ENCODE measurements at places on chromosomes 11 and 22.
A peak's percentile ranks its signal among the peaks of the same experiment; 100 is the strongest.

DNA sequence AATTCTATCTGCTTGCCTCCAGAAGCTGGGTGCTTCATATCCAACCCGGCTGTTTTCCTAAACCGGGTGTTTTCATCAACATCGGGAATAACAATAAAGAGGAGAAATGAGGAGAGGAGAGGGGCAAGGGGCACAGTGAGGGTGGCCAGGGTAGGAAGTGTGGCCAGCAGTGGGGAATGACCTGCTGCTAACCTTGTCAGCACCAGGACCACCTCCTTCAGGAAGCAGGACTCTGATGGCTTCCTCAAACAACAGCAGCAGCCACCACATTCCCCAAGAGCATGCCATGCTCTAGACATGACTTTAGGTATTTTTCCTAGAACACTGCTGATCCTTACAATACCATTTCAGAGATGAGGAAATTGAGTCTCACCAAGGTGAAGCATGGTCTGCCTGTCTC lies 52.4 kb downstream of the TPBGL start:
- no peak for DNase-seq
- peak overlapping the region; percentile 85 for H3K27ac ChIP-seq
- H3K4me3 ChIP-seq: no peak overlapping the region
- H3K4me1 ChIP-seq: peaks cover 34% of the 10 kb centered on the region

GRCh38 chr11:73107597-73107996 lies 34.5 kb downstream of the FCHSD2 start:
- H3K4me1 ChIP-seq: peaks cover 15% of the 10 kb centered on the region
- H3K4me3 ChIP-seq: no peak overlapping the region
- H3K27me3 ChIP-seq: no peaks in the 10 kb centered on the region
- peak overlapping the region; percentile 49 for H3K27ac ChIP-seq
- peaks cover 15% of the 10 kb centered on the region for H3K36me3 ChIP-seq

DNA sequence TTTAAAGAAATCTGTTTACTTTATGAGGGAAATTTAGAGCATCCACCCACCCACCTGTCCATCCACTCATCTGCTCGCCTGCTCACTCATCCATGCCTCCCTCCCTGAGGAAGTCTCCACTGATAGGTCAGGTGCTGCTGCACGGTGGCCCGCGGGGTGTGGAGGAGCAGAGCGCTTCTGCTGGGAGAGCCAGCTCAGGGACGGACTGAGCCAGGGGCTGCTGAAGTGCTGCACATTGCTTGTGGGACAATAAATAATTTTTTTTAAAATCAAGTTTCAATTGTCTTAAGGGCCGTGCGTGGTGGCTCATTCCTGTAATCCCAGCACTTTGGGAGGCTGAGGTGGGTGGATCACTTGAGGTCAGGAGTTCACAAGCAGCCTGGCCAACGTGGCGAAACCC lies 148.9 kb downstream of the TBC1D22A start:
- no peak overlapping the region for H3K4me3 ChIP-seq
- H3K27ac ChIP-seq: no peak overlapping the region
- peaks cover 69% of the 10 kb centered on the region for H3K36me3 ChIP-seq
- H3K4me1 ChIP-seq: peaks cover 4% of the 10 kb centered on the region
- DNase-seq: no peak

GRCh38 chr22:48507595-48508350 lies 1319.9 kb downstream of the BRD1 start:
- H3K4me3 ChIP-seq: no peak overlapping the region
- H3K27me3 ChIP-seq: no peaks in the 10 kb centered on the region
- no peaks in the 10 kb centered on the region for H3K36me3 ChIP-seq
- no peak overlapping the region for H3K27ac ChIP-seq
- H3K4me1 ChIP-seq: no peaks in the 10 kb centered on the region
- no peak for DNase-seq

- no peak for DNase-seq
- H3K4me1 ChIP-seq: no peaks in the 10 kb centered on the region
- peaks cover 8% of the 10 kb centered on the region for H3K27me3 ChIP-seq
- H3K4me3 ChIP-seq: no peak overlapping the region
These were observed 40.9 kb upstream of the MYEOV start for GRCh38 chr11:69253028-69253427.

GRCh38 chr11:64998690-64999431 lies 2.1 kb upstream of the BATF2 start:
- H3K4me3 ChIP-seq: no peak overlapping the region
- H3K4me1 ChIP-seq: peaks cover 11% of the 10 kb centered on the region
- peaks cover 16% of the 10 kb centered on the region for H3K27me3 ChIP-seq
- no peaks in the 10 kb centered on the region for H3K36me3 ChIP-seq

- H3K4me1 ChIP-seq: no peaks in the 10 kb centered on the region
- H3K27ac ChIP-seq: no peak overlapping the region
- no peak overlapping the region for H3K4me3 ChIP-seq
- no peak for DNase-seq
- H3K36me3 ChIP-seq: no peaks in the 10 kb centered on the region
- H3K27me3 ChIP-seq: no peaks in the 10 kb centered on the region
These were observed 7.7 kb upstream of the DGAT2 start for GRCh38 chr11:75760710-75761493.

DNA sequence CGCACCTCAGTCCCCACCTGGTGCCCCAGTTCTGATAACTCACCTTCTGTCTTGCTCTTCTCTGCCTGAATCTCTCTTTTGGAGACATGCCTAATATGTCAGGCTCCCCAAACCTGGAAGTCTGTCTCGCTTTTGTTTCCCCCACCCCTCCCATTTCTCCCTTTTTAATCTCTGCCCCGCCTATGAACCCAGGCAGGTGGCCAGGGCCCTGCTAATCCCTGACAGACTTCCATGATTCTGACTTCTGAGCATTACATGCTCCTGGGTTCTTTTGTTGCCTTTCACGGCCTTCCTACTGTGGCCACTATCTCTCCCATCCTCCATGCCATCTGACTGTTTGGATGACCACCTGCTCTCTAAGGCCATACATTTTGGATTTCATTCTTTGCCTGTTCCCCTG lies 1120.9 kb upstream of the CCDC90B start:
- no peaks in the 10 kb centered on the region for H3K27me3 ChIP-seq
- H3K27ac ChIP-seq: no peak overlapping the region
- no peak overlapping the region for H3K4me3 ChIP-seq
- H3K36me3 ChIP-seq: no peaks in the 10 kb centered on the region

DNA sequence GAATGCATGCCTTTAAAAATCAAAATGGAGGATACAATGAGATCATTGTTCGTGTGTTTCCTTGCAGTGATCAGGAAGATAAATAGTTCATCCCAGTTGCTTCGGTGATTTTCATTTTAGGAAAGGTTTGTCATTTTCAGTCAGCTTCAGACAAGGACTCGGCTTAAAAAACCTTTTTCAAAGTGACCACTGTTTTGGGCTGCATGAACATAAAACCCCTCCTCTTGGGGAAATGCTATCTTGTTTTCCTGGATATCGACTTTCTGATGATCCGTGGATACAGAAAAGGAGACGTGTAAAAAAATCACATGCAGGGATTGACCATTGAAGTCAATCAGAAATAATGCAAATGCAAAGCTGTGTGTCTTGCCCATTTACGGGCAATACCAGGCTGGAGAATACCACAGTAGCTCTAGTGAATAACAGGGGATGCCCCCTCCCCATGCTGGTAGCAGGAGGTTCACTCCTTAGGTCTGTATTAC lies 146.8 kb downstream of the MAML2 start:
- H3K27me3 ChIP-seq: no peaks in the 10 kb centered on the region
- no peak overlapping the region for H3K27ac ChIP-seq
- no peak for DNase-seq
- H3K4me1 ChIP-seq: peaks cover 90% of the 10 kb centered on the region

DNA sequence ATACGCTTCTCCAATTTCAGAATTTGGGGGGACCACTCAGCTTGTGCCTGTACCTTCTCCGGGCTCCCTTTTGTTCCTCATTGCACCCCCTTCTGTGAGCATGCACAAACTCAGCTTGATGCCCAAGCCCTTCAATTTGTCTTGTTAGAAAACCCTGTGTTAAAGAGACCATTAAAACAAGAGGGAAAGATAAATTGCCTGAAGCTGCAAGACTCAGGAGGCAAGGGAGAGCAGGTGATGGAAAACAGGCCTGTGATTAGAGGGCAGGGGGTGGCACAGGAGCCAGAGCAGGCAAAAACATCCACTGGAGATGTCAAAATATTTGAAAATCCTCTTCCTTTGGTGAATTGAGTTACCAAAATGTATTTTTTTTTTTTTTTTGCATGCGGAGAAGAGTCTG lies 121.7 kb downstream of the MIAT start:
- no peak overlapping the region for H3K4me3 ChIP-seq
- H3K36me3 ChIP-seq: peaks cover 42% of the 10 kb centered on the region
- H3K27ac ChIP-seq: peak overlapping the region; percentile 22
- H3K4me1 ChIP-seq: no peaks in the 10 kb centered on the region

- peaks cover 91% of the 10 kb centered on the region for H3K27me3 ChIP-seq
- H3K4me1 ChIP-seq: peaks cover 3% of the 10 kb centered on the region
- H3K36me3 ChIP-seq: no peaks in the 10 kb centered on the region
- no peak overlapping the region for H3K4me3 ChIP-seq
These were observed 67.5 kb downstream of the PRR5L start for GRCh38 chr11:36363361-36364268.

GRCh38 chr11:64765851-64766665 lies 6.3 kb upstream of the PYGM start:
- H3K27me3 ChIP-seq: no peaks in the 10 kb centered on the region
- peak overlapping the region; percentile 82 for H3K4me3 ChIP-seq
- H3K4me1 ChIP-seq: peaks cover 98% of the 10 kb centered on the region
- peaks cover 43% of the 10 kb centered on the region for H3K36me3 ChIP-seq
- peak; percentile 26 for DNase-seq

- H3K27ac ChIP-seq: peak overlapping the region; percentile 90
- H3K27me3 ChIP-seq: no peaks in the 10 kb centered on the region
- DNase-seq: no peak
- H3K36me3 ChIP-seq: peaks cover 8% of the 10 kb centered on the region
These were observed 94.8 kb upstream of the APOA1 start for GRCh38 chr11:116932181-116932580.

DNA sequence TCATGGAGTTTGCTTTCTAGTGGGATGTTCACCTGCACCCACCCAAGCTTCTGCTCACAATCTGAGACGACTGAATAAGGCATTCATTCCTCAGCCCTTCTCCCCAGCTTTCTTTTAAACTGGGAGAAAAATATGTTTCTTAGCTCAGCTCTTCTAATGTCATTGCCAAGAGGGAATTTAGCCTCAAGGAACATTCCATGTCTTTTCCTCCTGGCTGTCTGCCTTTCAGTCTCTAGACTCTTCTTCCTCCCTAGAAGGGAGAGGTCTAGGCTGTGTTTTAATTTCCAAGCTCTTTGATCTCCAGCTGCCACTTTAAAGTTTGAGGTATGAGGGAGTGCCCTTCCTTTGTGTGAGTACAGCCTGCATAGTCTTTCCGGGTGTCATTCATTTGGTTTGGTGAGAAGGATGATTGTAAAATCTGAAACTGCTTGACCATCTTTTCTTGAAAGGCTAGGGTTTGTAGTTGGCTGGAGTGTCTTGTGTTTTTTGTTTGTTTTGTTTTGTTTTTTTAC lies 11.7 kb upstream of the HTATIP2 start:
- H3K4me3 ChIP-seq: no peak overlapping the region
- H3K27me3 ChIP-seq: no peaks in the 10 kb centered on the region
- no peaks in the 10 kb centered on the region for H3K36me3 ChIP-seq
- no peak overlapping the region for H3K27ac ChIP-seq

- no peak for DNase-seq
- no peaks in the 10 kb centered on the region for H3K36me3 ChIP-seq
- H3K4me3 ChIP-seq: peak overlapping the region; percentile 44
- H3K27me3 ChIP-seq: no peaks in the 10 kb centered on the region
These were observed 15.7 kb upstream of the IL10RA start for GRCh38 chr11:117970400-117971024.

DNA sequence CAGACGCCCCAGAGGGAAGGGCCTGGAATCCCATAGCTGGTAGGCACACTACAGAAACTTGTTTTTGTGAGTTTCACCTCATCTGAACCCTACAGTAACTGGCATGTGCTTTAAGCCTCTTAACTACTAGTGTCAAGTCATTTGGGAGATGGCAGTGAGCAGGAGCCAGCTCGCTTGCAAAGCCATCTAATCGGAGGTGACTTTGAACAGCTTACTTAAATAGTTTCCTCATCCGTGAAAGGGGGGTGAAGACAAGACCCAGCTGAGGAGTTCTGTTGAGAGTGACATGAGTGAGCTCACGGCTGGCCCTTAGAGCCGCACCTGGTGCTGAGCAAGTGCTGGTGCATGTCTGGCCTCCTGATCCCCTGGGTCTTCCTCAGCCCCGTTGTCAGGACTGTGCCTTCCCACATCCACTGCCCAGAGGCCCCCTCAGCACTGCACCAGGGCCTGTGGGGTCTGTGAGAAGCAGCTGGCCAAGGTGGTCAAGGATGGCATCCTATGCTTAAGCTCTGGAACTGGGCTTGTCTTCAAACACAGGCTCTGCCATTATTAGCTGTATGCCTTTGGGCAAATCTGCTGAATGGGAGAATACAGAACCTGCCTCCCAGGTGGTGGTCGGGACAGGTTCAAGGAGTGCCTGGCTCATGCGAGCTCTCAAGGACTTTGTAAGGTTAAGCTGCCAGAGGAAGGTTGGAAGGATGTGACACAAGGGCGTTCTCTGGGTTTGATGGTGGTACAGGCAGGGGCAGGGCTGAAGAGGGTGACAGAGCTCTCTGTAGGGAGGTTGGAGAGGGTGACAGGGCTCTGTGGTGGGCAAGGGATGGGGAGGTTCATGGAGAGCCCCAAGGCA lies 27.3 kb downstream of the INCENP start:
- H3K27me3 ChIP-seq: no peaks in the 10 kb centered on the region
- DNase-seq: no peak
- no peak overlapping the region for H3K4me3 ChIP-seq
- H3K27ac ChIP-seq: no peak overlapping the region

- no peaks in the 10 kb centered on the region for H3K36me3 ChIP-seq
- H3K4me3 ChIP-seq: no peak overlapping the region
- no peaks in the 10 kb centered on the region for H3K4me1 ChIP-seq
- H3K27ac ChIP-seq: no peak overlapping the region
- H3K27me3 ChIP-seq: peaks cover 2% of the 10 kb centered on the region
- no peak for DNase-seq
These were observed 78.4 kb upstream of the CCDC90B start for GRCh38 chr11:83364500-83365045.

DNA sequence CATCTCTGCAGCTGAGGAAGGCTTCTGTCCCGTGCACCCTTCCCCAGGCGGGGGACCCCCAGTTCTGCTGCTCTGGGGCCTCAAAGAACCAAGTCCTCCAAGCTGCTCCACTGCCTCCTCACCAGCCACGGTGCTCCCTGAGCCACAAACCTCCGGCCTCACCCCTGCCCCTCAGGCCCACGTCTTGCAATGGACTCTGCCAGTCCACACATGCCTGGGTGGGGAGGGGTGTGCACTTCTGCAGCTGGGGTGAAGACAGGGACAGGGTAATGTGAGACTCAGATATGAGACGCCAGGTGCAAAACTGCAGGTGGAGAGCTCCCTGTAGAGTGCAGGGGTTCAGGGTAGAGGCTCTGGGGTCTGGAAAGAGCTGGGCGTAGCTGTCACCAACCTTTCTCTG lies 3.2 kb upstream of the PTDSS2 start:
- H3K36me3 ChIP-seq: peaks cover 3% of the 10 kb centered on the region
- H3K27ac ChIP-seq: peak overlapping the region; percentile 46
- H3K4me1 ChIP-seq: peaks cover 23% of the 10 kb centered on the region
- no peak overlapping the region for H3K4me3 ChIP-seq
- no peaks in the 10 kb centered on the region for H3K27me3 ChIP-seq
